ENCODE measurements at places on chromosomes 2 and 18.
A peak's percentile ranks its signal among the peaks of the same experiment; 100 is the strongest.

DNA sequence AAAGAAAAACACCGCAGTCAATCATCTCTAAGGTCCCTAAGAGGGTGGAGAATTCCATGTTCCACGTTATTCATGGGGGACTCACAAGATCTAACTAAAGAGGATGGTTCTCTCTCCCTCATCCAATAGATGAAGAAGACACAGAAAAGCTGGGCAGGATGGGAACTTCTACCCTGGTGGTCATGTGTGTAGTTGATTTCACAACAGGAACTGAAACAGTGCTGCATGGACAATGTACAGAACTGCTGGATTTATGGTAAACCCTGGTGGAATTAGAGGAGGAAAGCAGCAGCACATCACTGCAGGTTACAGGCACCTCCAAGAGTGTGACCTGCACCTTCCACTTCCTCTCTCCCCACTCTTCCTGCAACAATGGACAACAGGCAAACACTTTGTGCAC, 31.4 kb downstream of the FECH start:
- DNase-seq, result no peak

DNA sequence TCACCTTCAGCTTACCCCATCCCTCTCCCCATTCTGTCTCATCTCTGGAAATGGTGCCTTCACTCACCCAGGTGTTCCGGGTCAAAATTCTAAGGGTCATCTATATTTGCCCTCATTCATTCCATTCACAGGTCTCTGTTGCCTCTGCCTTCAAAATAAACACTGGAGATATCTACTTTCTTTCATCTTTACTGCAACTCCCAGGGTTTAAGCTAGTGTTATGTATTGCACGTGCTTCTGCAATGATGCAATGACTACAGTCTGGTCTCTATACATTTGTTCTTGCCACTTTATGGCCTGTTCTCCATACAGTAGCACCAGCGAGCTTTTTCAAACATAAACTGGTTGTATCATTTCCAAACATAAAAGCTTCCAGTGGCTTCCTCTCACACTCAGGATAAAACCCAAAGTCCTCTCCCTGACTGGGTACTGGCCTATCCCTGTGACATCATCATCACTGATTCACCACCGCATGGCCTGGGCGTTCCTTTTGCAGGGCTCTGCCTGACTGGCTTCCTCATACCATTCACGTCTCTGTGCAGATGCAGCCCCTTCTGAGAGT, 14.3 kb downstream of the DSG2 start:
- DNase-seq, result no peak

DNA sequence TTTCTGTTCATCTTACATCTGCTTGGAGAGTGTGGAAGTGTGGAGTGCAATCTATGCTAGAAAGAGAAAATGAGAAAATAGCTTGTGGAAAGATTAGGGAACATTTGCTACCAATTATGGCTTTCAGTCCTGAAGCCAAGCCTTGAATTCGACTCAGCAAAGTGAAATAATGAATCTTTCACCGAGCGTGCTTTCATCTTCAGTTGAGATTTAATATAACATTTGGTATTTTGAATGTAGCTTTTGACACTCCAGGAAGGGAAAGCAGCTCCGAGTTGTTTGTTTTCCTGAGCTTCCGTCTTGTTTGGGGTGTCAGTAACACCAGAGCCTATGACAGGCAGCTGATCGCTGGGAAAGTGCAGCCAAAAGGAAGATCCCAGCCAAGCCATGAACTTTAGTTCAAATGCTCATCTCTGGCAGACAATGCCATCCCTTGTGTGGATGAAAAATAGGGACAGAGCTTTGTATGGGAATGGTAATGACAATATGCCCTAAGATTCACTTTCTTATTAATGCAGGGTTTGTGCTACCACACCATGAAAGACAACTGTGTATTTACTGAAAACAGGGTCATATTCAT, 25.0 kb upstream of the PHLPP1 start:
- DNase-seq, result no peak

DNA sequence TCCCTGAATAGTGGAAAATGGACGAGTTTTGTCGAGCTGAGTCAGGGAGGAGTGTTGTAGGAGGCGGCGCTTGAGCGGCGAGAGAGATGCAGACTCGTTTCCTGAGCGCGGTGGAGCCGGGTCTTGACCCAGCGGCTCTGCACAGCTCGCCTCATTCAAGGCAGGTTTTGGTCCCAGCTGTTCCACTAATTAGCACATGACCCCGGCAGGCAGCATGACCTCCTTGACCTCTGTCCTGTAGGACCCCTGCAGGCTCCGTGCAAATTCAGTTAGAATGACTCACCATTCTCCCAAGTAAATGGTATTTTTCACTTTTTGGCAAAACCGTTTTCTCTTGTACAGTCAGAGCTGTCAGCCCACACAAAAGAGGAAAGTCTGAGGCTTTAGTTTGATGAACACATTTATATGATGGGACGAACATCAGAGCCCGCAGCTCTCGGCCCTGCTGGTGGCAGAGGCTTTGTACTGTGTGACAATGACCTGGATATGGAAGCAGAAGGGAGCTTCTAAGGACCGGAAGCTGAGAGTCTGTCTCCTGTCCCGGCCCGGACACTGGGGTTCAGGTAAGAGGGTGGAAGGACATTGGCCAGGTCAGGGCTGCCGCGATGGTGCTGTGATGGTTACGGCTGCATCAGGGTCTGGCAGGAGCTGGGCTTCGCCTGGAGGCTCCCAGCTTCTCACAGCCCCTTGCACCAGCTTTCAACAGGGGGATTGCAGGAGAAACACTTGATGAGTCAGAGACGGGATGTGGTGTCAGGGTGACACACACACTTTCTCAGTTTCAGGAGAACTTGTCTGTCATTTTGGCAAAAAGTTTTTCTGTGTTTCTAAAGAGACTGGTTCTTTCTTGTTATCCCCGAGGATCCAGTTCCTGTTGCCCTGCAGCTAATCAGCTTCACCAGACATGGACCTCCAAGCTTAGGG, 29.9 kb upstream of the ALKAL2 start:
- peak; percentile 29 for DNase-seq

DNA sequence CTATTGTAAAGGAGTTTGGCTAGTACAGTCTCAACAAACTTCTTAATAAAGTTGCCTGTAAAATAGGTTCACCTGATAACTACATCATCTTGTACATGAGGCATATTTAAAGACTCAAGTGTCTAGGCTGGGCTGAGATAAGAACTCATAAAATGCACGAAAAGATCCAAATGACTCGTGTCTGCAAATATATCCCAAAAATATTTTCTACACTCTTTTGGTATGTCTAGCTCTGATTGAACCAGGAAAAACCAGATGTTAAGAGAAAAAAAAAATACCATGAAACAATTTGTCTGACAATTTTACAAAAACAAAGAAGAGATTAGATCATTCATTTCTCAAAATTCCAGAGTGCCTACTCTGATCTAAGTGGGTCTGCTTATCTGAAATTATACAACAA, 166.9 kb upstream of the OSR1 start:
- DNase-seq, result no peak

- DNase-seq, result no peak
These were observed 157.1 kb downstream of the DYM start for GRCh38 chr18:49303379-49303778.

GRCh38 chr2:25324905-25325592, 16.7 kb downstream of the DNMT3A start:
- DNase-seq, result no peak

GRCh38 chr2:224584785-224585210, 365 bp downstream of the CUL3 start:
- peak; percentile 45 for DNase-seq

DNA sequence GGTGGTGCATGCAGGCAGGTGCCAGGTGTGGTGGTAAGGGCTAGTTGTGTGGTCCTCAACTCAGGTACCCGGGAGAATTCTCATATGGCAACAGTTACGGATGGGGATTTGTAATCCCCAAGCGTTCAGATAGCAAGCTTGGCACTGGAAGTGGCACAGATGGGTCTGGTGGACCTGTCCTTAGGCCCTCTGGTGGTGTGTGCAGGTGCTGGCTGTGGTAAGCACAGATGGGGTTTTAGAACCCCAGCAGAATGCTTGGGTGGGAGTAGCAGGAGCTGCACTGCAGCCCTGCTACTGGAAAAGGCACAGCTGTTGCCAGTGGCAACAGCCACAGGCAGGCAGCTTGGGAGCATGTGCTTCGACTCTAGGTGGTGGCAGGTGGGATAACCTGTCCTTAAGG, 948.2 kb upstream of the FAM98A start:
- DNase-seq, result no peak

DNA sequence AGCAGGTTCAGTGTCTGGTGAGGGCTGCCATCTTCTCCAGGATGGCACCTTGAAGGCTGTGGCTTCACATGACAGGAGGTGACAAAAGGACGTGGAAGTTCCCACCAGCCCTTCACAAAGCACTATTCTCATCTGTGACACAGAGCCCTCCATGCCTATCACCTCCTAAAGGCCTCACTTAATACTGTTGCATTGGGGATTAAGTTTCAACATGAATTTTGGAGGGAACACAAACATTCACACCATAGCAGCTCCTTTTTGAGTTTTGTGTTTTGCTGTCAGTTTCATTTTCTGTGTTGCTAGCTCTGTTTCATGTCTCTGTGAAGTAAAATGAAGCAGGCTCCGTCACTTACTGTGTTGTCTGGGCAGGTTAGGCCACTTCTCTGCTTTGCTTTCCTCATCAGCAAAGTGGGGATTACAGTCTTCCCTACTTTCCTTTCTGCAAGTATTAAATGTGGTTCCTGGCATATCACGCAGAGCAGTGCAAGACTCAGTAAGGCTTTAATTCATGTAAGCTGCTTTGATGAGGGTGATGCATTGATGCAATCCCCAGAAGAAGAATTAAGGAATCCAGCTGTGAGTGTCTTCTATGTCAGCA, 31.6 kb downstream of the LIMS1 start:
- DNase-seq, result no peak

GRCh38 chr2:71948781-71949536, 198.7 kb downstream of the CYP26B1 start:
- DNase-seq, result no peak

GRCh38 chr2:120261387-120262006, 8.8 kb downstream of the RALB start:
- no peak for DNase-seq

DNA sequence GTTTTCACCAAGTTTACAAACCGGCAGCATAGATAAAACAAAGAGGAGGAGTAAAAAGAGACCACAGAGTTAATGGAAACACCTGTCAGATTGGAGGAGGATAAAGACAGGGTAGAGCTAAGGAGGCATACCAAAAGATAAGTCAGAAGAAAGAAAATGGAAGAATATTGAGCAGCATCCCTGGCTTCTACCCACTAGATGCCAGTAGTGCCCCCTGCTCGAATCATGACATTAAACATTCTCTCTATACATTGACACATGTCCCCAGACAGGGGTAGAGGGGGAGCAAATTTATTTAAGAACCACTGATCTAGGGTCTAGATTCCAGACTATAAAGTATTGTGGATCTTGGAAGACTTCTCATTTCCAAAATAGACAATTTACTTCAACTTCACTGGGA, 159.8 kb upstream of the ETAA1 start:
- no peak for DNase-seq

DNA sequence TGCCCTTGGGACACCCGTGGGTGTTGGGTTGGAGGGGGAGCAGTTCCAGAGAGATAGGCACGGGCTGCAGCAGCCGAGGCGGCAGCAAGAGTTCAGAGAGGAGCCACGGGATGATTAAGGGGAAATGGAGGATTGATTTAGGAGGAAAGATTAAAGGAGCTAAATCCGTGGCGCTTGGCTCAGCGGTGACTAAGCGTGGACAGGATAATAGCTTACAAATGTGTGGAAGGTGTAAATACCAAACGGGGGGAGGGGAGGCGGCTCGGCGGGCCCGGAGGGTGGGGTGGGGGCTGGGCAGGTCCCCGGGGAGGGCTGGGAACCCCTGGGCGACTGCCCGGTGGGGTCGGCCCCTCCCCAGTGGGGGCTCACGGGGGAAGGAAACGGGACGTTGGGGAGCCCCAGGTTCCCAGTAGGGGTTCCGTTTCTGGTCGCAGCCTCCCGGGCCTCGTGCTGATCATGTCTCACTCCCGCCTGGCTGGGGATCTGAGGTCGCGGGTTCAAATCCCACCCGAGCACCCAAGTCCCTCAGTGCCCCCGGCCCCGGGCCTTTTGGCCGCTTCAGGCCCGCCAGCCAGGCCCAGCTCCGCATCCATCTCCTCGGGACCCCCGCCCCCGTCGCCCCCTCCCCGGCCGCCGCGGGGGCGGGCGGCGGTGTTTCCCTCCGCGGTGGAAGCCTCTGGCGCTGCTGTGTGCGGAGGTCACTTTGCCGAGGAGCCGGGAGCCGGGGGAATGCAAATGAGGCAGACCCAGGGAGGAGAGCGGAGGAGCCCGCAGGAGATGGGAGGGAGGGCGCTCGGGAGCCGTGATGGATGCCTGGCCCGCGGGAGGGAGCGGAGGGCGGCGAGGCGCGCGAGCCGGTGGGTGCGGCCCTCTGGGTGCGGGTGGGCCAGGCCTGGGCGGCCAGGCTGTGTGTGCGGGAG, 8.1 kb downstream of the ASIC4 start:
- no peak for DNase-seq

DNA sequence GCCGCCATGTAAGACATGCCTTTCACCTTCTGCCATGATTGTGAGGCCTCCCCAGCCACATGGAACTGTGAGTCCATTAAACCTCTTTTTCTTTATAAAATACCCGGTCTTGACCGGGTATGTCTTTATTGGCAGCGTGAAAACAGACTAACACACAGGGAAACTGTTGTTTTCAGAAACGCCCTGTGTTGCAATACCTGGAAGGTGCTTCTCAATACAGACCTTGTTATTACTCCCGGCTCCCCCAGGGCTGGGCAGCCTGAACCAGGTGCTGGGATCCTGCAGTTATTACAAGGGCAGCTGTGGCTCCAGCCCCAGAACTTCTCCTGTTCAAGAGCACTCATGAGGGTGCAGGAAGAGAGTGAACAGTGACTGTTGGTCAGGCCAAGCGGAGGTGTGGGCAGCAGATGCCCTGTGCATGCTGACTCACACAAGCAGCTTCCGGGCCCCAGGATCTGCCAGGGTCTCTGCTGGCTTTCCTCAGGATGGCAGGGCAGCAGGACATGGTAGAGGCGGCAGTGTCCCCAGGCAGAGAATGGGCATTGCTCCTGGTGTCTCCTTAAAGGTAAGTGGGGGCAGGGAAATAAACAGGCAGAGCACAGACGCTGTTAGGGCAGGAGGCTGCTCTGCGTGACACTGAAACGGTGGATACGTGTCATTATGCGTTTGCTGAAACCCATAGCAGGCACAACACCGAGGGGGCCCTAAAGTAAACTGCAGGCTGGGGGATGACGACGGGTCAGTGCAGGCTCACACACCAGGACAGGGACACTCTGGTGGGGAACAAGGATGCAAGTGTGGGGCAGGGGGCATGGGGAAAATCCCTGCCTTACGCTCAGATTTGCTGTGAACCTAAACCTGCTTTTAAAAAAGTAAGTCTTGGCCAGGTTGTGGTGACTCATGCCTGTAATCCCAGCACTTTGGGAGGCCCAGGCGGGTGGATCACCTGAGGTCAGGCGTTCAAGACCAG, 89.1 kb downstream of the NDUFA10 start:
- peak; percentile 41 for DNase-seq
